ENCODE measurements at places on chromosomes 6 and 20.
A peak's percentile ranks its signal among the peaks of the same experiment; 100 is the strongest.

GRCh38 chr6:162177746-162178145 lies 549.8 kb downstream of the PRKN start:
- DNase-seq: no peak

GRCh38 chr6:340991-341827 lies 48.9 kb downstream of the DUSP22 start:
- DNase-seq: no peak

DNA sequence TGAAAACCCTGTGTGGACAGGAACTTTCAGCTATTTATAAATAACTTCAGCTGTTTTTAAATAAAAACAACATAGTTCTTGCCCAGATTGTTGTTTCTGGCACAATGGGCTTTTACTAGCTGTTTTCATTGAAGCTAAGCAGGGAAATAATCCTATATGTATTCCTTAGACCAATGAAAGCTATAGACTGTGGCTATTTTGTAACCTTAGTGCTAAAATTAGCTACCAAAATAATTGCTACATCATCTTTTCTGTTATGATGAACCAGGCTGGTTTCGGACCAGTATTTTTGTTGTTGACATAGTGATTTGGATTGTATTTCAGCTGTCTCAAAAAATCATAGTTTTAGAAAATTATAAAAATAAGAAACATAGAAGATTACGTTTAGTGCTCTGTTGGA lies 13.7 kb downstream of the PHF3 start:
- no peak for DNase-seq

DNA sequence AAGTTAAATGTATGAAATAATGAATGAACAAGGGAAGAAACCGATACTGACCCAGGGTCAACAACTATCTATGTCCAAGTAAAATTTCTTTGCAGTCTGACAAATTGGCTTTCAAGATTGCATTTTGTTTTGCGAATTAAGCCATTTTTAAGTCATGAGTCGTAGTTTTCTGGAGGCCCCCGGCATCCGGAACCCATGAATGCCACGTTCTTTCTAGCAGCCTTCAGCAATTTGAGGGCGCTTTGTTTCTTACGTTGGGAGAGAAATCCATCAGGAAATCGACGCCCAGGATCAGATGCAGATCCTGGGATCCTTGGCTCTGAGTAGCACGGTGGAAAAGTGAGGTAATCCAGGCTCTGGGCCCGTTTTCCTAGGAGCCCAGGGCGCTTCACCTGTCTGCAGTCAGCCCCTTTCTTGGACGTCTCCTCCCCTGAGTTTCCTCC lies 309 bp upstream of the ABRACL start:
- no peak for DNase-seq

GRCh38 chr6:29892696-29893095 lies 49.6 kb upstream of the HLA-A start:
- no peak for DNase-seq

DNA sequence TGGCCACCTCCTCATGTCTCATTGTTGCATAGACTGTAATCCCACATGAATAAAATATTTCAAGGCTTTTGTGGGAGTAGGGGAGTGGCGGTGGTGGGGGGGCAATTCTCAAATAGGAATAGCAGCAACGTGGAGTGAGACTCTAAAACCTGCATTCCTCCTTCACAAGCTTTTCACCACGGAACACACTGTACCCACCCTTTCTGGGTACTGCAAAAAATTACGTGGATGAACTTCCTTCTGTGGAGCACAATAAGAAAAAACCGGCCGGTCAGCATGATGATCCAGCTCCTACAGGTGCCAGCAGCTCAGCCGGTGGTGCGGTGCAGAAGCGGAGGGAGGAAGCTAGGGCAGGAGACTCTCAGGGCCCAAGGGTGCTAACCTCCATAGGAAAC lies 930 bp upstream of the RRAGD start:
- DNase-seq: no peak

GRCh38 chr20:24943196-24943595 lies 5.9 kb upstream of the CST7 start:
- DNase-seq: no peak

- no peak for DNase-seq
Observed at GRCh38 chr6:79453558-79454042, 83.6 kb downstream of the LCA5 start.

DNA sequence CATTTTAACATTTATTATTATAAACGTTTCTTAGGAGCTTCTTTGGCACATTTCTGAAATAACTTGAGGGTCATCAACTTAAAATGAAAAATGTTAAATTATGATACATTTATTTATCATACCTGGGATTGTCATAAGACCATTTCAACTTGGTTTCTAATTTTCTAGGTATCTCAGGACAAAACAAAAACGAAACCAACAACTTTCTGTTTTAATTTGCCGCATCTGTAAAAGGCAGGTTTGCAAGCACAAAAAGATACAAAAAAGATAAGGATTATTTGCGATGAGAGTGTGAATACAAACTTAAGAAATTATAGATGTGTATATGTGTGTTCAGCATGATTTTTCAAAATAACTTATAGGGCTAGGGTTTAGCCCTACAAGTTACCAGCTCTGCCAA lies 395.0 kb upstream of the RUNX2 start:
- DNase-seq: no peak

DNA sequence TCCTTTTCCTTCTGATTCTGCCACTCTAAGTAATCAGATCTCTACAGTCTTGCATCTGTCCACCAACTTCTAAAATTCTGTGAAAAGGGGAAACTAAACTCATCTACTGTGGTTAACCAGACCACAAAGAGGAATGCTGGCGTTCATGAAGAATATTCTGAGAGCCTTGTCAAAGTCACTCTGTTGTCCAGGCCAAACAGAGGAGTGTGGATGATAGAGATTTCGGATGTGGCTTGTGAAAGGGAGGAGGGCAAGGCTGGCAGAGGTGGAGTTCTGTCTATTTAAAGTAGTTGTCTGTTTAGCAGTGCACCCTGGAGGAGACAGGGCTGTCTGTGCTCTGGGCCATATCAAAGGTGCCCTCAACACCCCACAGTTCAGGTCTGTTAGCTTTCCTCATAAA lies 33.9 kb downstream of the CCN2 start:
- peak; percentile 50 for DNase-seq

DNA sequence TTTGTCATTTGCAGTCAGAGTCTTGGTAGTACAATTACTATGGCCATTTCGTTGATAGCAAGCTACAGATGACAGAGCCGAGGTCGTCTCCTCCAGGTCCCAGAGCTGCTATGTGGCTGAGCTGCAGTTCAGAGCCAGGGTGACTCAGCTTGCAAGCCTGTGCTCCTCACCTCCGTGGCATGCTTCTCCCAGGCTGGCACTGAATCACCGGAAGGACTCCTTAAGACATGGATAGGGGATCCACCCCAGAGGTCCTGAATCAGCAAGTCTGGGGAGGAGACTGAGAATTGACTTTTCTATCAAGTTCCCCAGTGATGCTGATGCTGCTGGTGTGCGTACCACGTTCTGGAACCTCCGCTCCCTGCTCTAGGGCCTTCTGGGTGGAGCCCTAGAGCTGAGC lies 291.2 kb downstream of the CDH26 start:
- no peak for DNase-seq

DNA sequence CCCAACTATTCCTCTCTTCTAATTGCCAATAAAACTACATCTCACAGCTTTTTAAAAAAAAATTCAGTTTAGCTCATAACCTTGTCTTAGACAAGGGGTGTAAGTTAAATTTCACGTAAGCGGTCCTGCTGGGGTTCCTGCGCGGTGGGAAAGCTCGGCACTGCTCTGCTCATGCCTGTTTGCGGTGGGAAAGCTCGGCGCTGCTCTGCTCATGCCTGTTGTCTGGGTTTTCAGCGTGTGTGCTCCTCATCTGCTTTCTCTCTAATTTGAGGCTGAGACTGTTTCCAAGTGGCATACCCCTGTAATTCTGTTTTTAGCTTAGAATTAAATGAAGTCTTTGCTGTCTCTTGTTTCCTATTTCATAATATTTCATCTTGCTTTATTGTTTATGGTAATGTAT lies 18.6 kb downstream of the ARID1B start:
- DNase-seq: no peak

- DNase-seq: no peak
Observed at GRCh38 chr6:132246120-132246617, 155.1 kb downstream of the MOXD1 start.

GRCh38 chr20:51350941-51351631 lies 191.4 kb downstream of the NFATC2 start:
- no peak for DNase-seq

GRCh38 chr6:160679402-160679769 lies 15.3 kb upstream of the LPA start:
- DNase-seq: no peak

DNA sequence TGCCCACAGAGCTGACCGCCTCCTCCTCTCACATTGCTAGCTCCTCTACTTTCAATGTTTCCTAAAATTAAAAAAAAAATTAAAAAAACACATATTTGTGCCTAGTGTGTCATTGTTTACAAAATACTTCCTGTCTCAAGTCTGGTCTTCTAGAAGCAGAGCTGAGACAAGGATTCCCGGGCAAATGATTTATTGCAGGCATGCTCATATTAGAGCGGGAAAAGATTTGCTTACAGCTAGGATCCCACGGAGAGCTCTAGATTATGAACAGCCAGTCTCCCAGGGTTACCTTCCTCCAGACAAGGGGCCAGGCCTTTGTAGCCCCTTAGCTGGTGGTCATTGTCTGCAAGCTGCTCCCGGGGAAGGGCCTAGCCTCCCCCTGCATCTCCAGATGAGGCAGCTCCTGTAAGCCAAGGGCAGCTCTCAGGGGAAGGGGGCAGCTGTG lies 9.4 kb downstream of the PACSIN1 start:
- no peak for DNase-seq

DNA sequence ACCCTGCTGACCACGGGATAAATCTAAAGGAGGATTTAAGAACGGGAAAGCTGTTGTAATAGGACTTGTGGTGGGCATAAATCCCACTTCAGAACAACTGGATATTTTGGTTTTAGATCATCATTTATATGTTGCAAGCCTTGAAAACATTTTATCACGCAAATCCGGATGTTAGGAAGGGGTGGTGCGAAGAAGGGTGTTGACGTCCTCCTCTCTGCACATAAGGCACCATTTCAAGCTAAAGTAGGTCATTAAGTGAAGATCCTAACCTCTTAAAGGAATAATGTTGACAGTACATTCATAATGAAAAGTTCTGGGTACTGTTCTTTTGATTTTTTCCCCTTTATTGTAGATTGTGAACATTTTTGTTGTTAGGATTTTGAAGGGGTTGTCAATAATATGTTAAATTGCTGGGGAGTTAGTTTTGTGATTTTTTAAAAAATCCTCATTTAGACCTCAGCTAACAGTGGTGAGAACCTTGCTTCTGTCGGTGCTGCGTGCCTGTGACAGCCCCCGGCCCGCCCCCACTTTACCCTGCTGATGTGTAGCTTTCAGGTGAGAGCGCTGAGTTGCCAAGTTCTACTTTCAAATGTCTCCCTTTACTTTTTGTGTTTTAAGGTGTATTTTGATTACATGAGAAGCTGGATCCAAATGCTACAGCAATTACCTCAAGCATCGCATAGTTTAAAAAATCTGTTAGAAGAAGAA lies 88.8 kb downstream of the MAP3K4 start:
- DNase-seq: no peak

DNA sequence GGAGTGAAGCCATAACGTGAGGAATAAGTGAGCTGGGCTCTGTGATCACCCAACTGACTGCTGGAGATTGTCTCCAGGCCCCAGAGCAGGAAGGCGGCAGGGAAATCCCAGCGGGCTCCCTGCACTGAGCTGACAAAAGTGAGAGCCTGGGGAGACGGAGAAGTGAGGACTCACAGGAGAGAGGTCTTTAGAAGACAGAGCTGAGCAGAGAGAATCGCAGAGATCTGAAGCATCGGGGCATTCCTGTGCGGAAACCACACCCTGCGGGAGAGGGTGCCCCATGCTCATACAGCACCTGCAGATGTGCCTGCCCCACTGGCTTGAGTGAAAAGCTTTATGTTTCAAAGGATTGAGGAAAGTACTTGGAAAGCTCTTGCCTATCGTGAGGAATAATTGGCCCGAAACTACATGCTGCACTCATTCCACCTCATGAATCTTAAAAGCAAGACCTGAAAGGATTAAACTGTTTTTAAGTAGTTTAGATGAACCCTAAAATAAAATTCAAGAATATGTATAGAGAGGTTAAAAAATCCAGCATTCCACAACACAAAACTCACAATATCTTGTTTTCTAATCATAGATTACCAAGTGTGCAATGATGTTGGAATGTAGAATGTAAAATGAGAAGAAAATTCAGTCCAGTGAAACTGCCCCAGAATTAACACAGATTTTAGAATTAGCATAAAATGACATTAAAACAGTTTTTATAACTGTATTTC lies 17.7 kb upstream of the THBS2 start:
- no peak for DNase-seq

GRCh38 chr6:167797476-167798265 lies 29.0 kb upstream of the AFDN start:
- DNase-seq: no peak

- no peak for DNase-seq
Observed at GRCh38 chr6:135320721-135321621, 139.9 kb downstream of the MYB start.

DNA sequence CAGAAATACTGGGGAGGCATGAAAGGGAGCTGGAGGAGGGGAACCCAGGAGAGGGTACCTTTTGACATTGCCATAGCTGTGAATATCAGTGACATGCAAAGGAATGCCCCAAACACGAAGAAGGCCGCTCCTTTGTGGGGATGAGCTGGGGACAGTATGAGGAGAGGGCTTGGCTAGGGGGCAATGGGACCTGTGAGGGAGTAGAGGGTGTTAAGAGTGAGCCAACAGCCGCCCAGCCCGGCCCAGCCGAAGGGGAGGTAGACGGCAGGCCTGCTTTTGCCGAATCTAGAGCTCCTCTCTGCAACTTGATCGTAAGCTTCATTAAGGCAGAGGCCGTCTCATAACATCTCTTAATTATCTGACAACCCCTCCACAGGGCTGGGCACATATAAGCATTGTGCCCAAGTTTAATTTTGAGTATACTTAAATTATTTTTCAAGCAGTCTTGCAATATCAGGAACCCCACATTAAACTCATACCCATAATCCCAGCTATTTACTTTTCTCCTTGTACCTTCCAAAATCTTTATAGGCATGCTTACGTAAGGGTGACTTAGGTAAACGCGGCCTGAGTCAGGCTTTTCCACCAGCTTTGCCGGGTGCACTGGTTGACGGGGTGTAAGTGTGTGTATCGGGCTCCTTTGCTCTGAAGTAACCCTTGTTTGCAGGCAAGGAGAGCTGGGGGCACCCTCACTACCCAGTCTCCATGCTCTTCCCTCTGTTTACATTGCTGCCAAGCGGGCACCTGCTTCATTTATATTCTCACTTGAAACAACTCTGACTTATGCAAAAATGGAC lies 24.9 kb upstream of the VEGFA start:
- no peak for DNase-seq

GRCh38 chr6:23265270-23265669 lies 695.9 kb downstream of the HDGFL1 start:
- DNase-seq: no peak

DNA sequence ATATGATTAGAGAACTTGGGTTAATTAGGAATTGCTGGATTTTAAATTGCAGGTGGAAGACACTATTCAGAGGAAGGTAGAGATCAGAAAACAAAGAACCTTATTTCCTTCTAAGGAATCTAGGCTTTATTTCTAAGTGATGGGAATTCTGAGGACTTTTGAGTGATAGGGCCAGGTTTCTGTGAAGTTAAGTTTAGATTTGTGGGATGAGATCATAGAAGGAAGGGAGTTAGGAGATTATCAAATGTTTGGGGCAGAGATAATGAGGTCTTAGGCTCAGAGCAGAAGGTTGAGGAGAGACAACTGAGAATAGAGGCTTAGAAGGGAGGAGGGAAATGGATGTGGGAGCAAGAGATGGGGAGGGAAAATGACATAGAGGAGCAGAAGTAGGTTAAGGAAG lies 109.7 kb upstream of the MMS22L start:
- no peak for DNase-seq

GRCh38 chr6:45049188-45049843 lies 278.8 kb upstream of the RUNX2 start:
- peak; percentile 49 for DNase-seq

All from KG1 (cell line).